ENCODE measurements at places on chromosomes 5 and 9.

GRCh38 chr9:99807276-99807852 lies 14.3 kb upstream of the NR4A3 start:
- DNase-seq, result no peak

DNA sequence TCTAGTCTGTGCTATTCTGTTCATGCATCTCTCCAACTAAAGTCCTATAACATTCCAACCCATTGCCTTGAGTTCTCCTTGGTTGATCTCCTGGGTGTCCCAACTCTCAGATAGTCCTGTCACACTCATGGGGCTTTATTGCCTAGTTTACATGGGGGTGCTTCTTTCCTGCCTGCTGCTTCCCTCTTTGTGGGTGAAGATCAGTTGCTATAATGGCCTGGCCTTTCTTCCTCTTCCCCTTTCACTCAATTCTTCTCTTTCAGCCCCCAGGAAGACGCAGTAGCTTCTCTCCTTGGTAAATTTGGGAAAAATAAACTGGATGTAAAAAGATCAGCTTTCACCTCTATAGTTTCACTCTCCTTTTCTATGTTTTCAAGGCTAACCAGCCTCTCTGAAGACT lies 66.5 kb downstream of the PTCD2 start:
- DNase-seq, result no peak

DNA sequence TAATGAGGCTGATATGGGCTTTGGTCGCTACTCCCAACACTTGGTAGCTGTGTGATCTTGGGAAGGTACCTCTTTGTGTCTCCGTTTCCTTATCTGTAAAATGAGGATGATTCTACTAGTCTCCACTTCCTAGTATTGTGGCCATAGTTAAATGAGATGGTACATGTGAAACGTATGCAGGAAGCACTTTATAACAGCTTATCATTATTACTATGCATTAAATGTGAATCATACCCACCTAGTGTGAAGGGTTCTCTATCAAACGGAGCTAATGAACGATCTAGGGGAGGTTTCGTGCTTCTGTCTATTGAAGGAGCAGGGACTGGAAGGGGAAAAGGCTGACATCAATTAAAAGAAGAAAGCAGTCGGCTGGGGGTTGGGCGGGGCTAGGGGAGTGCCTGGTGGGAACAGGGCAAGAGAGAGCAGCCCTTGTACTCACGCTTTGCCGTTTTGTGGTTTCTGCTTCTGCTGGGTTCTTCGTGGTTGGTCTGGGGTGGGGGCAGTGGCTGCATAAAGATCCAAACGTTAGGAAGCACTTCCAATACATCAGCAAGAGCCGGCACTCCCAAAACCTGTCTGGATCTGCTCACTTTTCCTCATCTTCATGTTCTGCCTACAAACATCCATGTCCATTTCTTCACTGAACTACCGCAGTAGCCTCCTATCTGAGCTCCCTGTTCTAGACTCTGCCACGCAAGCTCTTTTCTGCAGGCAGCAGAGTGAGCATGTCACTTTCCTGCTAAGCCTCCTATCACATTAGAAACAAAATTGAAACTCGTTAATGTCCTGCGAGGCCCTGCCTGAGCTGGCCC lies 30.8 kb downstream of the LCP2 start:
- no peak for DNase-seq

DNA sequence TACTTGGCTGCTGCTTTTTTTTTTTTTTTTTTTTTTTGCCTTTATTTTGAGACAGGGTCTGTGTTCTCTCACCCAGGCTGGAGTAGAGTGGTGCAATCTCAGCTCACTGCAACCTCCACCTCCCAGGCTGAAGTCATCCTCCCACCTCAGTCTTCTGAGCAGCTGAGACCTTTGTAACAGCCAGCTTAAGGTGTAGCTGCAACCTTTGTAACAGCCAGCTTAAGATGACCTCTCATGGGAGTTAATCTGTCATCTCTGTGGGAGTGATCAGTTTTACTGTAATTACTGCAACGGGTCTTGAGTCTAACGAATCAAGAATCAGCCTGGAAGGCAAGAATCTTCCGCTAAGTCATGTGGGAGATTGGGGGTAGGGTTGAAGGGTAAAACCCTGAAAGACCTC lies 31.6 kb upstream of the SNX2 start:
- DNase-seq, result no peak

GRCh38 chr9:131125038-131125287 lies 423 bp upstream of the NUP214 start:
- DNase-seq, result no peak

- DNase-seq, result no peak
Observed at GRCh38 chr5:110644357-110644756, 82.1 kb downstream of the TMEM232 start.

DNA sequence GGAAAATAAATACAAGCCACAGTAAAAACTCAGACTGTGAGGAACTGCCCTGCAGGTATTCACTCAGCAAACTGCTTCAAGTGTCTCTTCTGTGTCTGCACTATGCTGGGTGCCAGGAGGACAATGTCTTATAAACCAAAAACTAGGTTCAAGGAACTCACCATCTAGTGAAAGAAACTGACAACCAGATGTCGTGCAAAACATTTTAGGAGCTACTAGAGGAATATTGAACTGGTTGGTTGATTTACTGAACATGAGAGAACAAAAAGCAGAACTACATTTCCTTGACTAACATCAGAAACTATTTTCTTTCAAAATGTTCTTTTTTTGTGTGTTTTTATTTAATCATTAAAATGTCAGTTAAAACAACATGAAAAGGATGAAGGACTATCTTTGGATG lies 35.2 kb downstream of the ZNF366 start:
- no peak for DNase-seq
